GOT3 (cell line): ENCODE measurements at places on chromosomes 1 and 21.

- DNase-seq, result no peak
Observed at GRCh38 chr1:78102916-78103315, 57.1 kb downstream of the GIPC2 start.

DNA sequence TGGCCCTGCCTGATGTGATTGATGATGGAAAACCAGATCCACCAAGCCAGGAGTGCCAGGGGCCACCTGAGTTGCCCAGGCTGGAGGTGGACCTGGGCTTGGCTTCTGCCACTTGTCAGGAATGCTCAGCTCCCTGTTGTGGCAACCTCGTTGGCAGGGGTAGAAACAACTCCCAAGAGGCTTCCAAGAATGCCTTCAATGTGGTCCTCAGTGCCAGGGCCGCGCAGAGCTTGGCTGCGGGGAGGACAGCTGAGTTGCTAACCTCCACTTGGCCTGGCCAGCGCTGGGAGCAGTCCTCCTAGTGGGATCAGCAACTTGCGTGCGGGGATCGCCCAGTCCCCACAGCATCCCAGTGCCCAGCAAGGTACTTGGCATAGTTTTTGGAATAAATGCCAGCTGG, 9.0 kb downstream of the MYOM3 start:
- no peak for DNase-seq

DNA sequence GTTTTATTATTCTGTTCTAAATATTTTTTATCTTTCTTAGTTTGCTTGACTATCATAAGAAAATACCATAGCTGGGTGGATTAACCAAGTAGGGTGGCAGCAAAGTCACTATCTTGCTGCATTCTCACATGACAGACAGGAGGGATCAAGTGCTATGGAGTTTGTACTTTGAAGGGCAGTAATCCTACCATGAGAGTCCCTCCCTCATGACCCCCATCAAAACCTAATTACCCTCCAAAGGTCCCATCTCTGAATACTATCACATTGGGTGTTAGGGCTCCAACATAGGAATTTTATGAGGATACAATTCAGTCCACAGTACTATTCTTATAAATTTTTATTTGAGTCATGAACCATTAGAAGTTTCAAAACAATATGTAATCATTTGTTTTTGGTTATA, 388.5 kb upstream of the B3GALT2 start:
- no peak for DNase-seq

- peak; percentile 91 for DNase-seq
Observed at GRCh38 chr1:31644560-31645273, at the start of gene PEF1. TSS of gene PEF1 (minus strand) at chr1:31644876. CDS start at chr1:31644864, 12 bp downstream.
